ENCODE measurements at places on chromosomes 7 and 10.

- peak; percentile 85 for DNase-seq
These were observed 1.7 kb upstream of the FUOM start for GRCh38 chr10:133359554-133359971.

DNA sequence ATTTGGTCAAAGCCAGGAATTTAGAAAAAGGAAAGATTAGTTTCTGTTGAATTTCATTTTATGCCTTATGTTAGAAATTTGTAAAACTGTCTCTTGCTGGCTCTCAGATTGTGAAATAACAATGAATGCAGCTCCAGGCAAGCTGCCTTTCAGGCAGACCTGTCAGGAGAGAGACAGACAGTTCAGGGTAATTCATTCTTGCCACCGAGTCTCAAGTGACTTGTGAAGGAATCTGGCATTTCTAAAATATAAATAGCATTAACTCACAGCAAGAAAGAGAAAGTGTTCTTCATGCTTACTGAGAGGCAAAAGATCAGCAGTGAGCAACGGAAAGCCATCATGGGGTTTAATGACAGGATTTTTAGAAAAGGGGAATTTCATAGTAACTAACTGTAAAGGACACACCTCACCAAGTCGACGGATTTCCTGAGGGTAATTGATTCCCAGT, 442.3 kb upstream of the AKR1E2 start:
- DNase-seq = no peak

DNA sequence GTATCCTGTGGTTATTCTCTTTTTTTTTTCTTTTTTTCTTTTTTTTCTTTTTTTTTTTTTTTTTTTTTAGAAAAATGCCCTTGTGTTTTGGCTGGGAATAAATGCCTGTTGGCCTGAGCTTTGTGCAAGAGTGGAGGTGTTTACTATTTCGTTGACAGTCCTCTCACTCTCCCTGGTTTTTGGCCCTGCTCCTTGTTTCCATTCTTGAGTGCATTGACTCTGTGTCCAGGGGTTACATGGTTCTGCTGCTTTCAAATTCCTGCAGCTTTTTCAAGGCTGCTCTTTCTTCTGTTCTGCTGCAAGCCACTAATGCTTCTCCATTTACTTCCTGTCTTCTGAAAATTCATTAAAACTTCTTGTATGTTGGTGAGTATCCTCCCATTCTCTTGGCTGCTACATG, 59.7 kb upstream of the TBX20 start:
- DNase-seq = no peak

DNA sequence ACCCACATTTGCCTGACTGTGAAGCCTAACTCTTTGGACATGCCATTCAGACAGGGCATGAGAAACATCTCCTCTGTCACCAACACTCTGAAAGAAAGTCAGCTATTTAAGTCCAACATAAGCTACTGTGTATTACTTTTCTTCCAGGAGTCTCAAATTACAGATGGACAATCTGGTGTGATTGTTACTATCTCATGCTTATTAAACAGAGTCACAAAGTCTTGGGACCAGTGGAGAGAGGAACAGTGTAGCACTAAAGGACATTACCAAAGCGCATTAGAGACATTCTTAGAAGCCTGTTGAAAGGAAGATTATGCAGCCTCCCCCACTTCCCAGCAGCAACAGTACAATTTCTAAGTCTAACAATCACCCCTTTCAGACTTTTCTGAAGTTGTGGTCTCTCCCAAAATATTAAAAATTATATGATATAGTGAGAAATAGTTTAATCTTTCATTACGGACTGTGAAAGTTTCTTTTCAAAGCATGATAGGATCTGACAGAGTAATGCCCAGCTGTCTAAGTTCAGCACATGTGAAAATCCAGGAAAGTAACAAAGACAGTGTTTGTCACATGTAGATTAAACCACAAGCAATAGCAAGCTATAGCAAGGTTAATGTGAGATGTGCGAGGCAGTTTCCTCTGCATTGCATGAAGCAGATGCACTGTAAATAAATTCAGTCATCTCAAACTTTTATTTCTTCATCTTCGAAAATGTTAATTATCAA, 280.9 kb upstream of the FZD8 start:
- DNase-seq = no peak

DNA sequence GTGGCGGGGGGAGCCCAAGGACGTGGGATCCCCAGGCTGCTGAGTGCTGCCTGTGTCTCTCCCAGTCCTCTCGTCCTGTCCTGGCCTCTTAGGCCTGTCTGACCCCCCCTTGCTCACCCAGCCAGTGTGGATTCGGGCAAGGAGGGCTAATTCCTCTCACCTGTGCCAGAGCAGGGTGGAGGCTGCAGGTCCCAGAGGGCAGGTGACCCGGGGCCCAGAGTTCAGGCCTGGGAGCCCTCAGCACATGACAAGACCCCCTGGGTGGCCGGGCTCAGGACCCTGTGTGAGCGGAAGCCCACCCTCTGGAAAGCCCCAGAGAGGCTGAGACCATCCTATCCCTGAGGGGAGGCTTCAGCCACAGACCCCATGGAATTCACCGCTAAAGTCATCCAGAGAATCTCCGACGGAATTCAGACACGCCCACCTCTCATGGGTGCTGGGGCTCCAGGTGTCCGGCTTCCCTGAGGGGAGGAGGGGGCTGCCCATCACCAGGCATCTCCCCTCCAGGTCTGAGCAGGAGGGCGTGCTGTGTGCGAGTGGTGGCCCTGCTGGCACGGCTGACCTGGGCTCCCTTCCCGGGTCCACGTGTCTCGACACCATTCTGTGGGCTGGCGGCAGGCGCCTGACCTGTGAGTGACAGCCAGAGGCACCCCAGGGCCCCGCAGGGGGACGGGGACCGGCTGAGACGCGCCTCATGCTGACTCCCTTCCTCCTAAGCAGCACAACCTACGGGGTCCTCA, 5.0 kb downstream of the KNDC1 start:
- DNase-seq = no peak

DNA sequence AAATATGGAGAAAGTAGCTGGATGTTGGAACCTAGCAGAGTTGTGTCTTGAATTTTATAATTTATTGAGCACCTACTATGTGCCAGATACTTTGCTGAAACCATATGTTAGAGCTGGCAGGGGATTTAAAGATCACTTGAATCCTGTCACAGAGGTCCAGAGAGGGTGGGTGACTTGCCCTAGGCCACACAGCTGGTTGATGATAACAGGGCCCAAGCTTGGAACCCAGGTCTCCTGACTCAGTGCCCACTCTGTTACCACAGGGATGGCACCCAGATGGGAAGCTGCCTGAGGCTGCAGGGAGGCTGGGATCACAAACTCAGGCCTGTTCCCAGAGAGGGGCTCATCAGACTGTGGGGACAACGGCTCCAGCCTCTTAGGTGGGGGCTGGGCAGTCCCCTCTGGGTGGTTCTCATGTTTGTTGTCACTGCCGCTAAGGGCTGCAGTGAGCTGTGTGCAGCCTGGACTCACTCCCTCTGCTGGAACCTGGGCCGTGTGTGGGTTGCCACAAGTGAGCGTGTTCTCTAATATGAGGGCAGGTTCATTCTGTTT, 18.6 kb downstream of the GOLGA7B start:
- DNase-seq = no peak

- no peak for DNase-seq
These were observed 243.2 kb downstream of the SNX10 start for GRCh38 chr7:26534649-26535482.

GRCh38 chr7:51187941-51188340, 128.7 kb downstream of the COBL start:
- peak; percentile 27 for DNase-seq

- DNase-seq = peak; percentile 69
These were observed 74.1 kb downstream of the TACC2 start for GRCh38 chr10:122062831-122063674.

DNA sequence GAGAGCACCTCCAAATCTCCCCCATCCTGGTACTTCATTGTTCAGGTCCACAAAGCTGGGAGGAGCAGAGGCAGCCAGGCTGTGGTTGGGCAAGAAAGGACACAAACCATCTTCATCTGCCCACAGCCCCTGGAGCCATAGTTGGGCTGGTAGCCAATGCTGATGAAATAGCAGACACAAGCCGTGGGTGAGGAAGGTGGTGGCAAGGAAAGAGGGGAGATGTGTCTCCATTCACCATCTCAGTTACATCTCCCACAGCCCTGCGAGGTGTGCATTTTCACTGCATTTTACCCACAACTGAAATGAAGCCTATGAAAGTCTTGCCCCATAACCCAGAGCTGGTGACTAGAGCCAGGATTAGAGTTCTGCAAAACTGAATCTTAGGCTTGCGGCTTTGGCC, 35.0 kb downstream of the PIK3AP1 start:
- no peak for DNase-seq

DNA sequence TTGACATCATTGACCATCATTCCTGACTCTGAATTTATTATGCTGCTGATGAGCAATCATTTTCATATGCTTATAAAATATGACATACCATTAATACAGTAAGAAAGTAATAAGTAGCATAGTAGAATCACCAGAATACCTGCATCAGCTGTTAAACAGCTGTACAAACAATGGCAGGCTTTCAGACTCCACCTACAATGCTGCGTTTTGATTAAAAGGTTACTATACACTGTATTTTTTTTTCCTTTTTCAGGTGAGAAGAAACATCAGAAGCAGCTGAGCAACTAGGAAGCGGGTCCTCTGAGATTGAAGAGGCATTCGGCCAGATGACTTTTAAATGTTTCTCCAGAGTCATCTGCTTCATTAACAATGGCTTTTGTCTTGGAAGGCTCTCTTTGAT, 7.1 kb downstream of the ASNS start:
- no peak for DNase-seq

GRCh38 chr10:2759233-2759632, 308.1 kb upstream of the PFKP start:
- no peak for DNase-seq

GRCh38 chr7:128029405-128029995, 1.7 kb downstream of the LRRC4 start:
- no peak for DNase-seq

DNA sequence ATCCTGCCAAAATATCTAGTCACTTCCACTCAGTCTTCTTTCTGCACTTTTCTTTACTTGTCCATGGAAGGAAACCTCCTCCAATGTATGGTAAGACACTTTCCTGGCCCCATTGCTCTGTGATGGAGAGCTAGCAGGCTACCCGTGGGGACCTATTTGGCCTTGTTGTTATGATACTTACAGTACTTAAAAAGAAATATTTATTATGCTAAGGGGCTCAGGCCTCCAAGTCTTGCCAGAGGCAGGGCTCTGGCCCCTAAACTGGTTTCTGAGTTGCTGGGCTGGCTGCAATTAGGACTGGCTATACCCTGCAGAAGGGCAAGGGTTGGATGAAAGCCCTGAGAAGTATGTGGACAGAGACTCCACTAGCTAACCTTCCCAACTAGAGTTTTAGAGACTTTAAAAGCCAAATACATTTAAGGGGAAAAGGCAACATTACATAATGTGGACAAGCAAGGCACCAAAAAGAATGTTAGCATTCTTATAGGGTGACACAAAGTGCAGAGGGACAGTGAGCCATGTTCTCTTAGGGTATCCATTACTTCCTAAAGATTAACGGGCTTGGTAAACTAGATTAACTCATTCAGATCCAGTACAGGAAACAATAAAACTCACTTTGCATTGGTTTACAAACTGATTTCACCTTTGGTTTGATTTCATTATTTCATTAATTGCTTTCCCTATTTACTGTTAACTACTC, 84.9 kb upstream of the INHBA start:
- no peak for DNase-seq
